NCI-H2029 (cell line): ENCODE measurements at places on chromosomes 3 and 15.

- DNase-seq: no peak
Observed at GRCh38 chr3:40258555-40258954, 51.0 kb upstream of the EIF1B start.

DNA sequence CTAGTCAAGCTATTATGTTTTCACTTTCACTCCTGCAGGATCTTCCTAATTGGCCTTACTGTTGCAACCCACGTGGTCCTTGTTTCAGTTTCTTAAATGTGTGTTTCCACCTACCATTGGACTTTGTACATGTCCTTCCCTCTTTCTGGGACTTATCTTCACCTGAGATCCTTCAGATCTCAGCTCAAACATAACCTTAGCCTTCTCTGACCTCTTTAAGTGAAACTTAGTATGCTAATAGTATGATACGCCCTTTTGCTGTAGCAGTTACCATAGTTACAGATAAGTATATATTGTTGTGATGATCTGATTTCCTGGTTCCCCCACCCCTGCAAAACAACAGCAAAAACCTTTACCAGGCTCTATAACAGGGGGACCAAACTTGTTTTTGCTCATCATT lies 35.2 kb downstream of the U2SURP start:
- DNase-seq: no peak

DNA sequence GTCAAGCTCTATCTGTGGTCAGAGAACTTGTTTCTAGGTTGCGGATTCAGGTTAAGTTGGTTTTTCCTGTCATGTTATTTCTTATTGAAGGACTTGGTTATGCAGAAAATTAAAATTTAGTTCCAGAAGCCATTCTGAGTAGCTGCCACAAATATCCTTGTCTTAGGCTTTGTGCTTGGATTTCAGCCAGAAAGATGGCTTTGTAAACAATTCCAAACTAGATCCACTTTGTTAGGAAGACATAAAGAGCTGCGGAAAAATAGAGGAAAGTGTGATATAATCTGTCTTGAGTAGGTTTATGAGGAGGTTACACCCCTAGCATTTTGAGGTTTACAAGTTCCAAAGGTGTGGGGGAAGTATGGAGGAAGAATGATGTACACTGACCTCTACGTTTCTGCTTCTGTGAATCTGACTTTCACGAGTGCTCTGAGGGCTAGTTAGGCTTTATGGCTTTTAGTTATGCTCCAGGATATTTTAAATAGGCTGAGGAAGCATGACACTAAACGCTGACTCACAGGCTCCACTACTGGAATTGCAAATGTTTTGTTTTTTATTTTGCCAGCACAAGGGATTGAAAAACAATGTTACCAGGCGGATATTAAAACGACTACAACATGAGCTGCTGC lies 46.3 kb upstream of the UTS2B start:
- DNase-seq: no peak

GRCh38 chr3:4644951-4645350 lies 151.8 kb downstream of the ITPR1 start:
- no peak for DNase-seq

- no peak for DNase-seq
Observed at GRCh38 chr3:8647137-8647985, 2.8 kb upstream of the SSUH2 start.

DNA sequence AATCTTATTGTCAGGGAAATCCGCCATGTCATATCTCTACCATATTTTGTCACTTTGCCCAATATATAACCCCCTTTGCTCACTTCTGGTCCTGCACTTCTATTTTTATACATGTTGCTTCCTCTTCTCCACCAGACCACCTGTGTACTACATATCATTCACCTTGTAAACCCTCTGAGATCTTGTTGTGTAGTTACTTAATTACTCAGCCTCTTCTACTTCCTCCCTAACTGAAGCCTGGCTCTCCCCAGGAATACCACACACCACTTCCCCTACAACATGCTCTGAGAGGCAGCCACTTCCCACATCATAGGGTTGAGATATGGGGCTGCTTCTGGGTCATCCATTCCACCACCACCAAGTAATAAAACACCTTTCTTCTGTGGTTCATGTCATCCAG lies 10.0 kb downstream of the HEXA start:
- DNase-seq: no peak
